ENCODE measurements at places on chromosomes 7 and 10. TPM values are rescaled to one million over a fixed set of nuclear protein-coding genes. Genes with fewer than 3 reads are reported as not detected.

DNA sequence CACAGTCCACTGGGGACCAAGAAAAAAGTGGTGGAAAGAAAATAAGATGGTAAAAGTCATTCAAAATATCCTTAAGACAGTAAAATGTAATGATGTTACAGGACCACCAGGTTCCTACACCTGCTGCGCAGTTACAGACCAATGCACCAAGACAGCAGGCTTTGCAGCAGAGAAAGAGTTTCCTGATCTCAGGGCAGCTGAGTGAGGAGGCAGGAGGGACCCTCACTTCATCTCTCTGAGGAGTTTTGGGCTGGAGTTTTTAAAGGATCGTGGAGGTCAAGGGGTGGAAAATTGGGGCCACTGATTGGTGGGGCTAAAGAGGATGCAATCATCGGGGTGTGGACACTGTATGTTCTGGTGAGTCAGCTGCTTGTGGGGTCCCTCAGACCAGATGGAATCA lies 100.0 kb downstream of the BMS1 start:
- peaks cover 13% of the 10 kb centered on the region for H3K36me3 ChIP-seq
- no peaks in the 10 kb centered on the region for H3K4me1 ChIP-seq
- DNase-seq = no peak
- H3K4me3 ChIP-seq = no peak overlapping the region
- peaks cover 10% of the 10 kb centered on the region for H3K27me3 ChIP-seq

DNA sequence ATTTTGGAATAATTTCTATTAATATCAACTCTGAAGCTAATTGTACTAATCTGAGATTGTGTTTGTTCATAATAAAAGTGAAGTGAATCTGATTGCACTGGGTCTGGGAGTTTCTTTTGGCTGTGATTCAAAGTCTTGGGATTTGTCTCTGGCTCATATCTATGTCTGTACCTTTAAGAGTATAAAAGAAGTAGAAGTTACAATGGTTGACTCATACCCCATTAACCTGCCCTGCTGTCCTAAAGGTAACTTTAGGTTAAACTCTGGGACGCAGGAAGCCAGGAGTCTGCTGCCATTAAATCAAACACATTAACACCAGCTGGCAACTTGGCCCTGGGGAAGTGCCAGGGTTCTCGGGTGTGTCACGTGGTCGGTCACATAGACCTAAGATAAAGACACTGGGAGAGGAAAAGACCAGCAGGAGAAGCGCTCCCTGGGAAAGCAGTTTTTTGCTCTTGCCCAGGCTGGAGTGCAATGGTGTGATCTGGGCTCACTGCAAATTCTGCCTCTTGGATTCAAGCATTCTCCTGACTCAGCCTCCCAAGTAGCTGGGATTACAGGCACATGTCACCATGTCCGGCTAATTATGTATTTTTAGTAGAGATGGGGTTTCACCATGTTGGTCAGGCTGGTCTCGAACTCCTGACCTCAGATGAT lies 17.8 kb downstream of the SCD start:
- DNase-seq = peak; percentile 39
- no peaks in the 10 kb centered on the region for H3K36me3 ChIP-seq
- no peaks in the 10 kb centered on the region for H3K27me3 ChIP-seq
- peaks cover 10% of the 10 kb centered on the region for H3K4me1 ChIP-seq

- DNase-seq = no peak
- peaks cover 11% of the 10 kb centered on the region for H3K4me1 ChIP-seq
- no peaks in the 10 kb centered on the region for H3K27me3 ChIP-seq
- no peak overlapping the region for H3K4me3 ChIP-seq
- H3K36me3 ChIP-seq = no peaks in the 10 kb centered on the region
These were observed 520.2 kb downstream of the LRMDA start for GRCh38 chr10:75951627-75952026.

DNA sequence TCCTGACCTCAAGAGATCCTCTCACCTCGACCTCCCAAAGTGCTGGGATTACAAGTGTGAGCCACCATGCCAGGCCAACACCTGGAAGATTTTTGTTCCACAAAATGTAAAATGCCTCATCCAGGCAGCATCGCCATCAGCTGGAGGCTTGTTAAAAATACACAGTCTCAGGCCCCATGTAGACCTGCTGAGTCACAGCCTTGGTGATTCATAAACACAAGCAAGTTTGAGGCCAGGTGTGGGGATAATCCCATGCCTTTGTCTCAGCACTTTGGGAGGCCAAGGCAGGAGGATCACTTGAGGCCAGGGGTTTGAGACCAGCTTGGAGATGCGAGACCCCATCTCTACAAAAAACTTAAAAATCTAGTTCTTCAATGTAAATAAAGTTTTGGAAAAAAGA lies 49.1 kb upstream of the FOXK1 start:
- no peaks in the 10 kb centered on the region for H3K27me3 ChIP-seq
- H3K4me3 ChIP-seq = no peak overlapping the region
- H3K4me1 ChIP-seq = peaks cover 11% of the 10 kb centered on the region
- H3K27ac ChIP-seq = no peak overlapping the region
- no peaks in the 10 kb centered on the region for H3K36me3 ChIP-seq
- no peak for DNase-seq

FZD8 gene
- 8.9 TPM for total RNA-seq

GRCh38 chr10:15242261-15242840 lies 73.9 kb upstream of the NMT2 start:
- peak overlapping the region; percentile 33 for H3K27ac ChIP-seq
- H3K4me3 ChIP-seq = no peak overlapping the region
- peaks cover 42% of the 10 kb centered on the region for H3K4me1 ChIP-seq
- DNase-seq = no peak
- H3K36me3 ChIP-seq = no peaks in the 10 kb centered on the region

DNA sequence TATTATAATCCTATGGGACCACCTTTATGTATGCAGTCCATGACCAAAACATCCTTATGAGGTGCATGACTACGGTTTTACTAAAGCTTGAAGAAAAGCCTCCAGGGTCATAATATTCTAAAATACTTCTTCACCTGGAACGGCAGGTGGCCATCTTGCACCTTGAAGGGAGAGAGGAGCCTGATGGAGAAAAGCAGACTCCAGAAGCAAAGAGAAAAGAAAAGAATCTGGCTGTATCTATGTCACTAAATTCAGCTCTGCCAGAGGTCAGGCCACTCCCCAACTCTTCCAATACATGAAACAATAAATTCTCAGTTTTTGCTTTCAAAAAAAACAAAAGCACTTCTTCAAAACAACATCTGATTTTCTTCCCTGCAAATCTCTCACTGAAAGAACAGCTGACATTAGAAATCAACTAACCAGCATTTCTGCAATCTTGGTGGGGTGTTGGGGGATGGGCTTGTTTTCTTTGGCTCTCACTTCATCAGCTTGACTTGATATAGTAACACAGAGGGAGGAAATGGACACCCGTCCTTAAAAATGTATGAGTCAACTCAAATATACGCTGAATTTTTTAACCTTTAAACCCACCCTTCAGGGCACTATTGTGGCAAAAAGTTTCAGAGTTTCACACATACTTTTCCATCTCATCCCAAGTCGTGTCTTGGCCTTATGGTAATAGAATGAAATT lies 21.7 kb downstream of the HIBADH start:
- no peaks in the 10 kb centered on the region for H3K27me3 ChIP-seq
- H3K36me3 ChIP-seq = no peaks in the 10 kb centered on the region

Data from glutamatergic neuron (in vitro differentiated cells).